ENCODE measurements at places on chromosomes 7 and 10. TPM values are rescaled to one million over a fixed set of nuclear protein-coding genes. Genes with fewer than 3 reads are reported as not detected.
A peak's percentile ranks its signal among the peaks of the same experiment; 100 is the strongest.

Gene AS3MT
- 0.43 TPM for total RNA-seq

Gene NEBL
- total RNA-seq: not detected

Gene GIMAP5
- 75.5 TPM for total RNA-seq

GRCh38 chr10:47356708-47357107 lies 8.5 kb downstream of the RBP3 start:
- no peak for DNase-seq

DNA sequence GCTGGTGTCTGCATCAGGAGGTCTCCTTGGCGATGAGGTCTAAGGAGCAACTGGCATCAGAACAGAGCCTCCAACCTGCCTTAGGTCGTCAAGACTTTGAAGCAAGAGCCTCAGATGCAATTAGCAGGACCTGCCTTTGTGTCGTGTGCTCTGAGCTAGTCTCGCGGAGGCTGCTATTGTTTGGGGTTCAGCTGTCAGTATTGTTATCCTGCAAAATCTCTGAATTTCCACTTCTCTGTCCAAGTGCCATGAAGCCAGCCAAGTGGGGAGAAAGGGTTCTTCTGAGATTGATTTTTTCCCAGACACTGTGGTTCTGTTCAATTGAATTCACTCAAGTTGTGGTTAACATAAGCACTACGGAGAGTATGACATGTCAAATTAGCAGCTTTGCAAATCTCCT lies 78.7 kb downstream of the ADARB2 start:
- no peak for DNase-seq

DNA sequence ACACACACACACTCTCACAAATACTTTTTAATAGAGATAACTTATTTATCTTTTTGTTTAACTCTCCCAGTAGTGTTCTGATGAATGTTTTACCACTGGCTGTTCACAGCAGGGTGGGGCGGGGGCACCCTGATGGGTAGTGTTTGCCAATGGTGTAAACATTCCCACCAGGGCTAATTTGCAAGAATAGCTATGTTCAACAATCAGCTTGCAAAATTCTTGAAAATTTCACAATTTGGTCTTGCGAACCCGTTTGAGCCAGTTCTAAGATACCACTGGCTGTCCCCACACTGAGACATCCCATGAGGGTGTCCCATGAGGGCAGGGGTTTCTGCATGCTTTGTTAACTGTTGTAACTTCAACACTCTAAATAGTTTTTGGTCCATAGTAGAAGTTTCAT lies 348.5 kb downstream of the CXCL12 start:
- no peak for DNase-seq

GRCh38 chr7:79524048-79524447 lies 70.6 kb upstream of the MAGI2 start:
- DNase-seq: no peak

- DNase-seq: peak; percentile 86
Observed at GRCh38 chr7:2477447-2478398, 1.5 kb upstream of the GRIFIN start.

- DNase-seq: no peak
Observed at GRCh38 chr10:14836208-14836607, 1.6 kb downstream of the CDNF start.

DNA sequence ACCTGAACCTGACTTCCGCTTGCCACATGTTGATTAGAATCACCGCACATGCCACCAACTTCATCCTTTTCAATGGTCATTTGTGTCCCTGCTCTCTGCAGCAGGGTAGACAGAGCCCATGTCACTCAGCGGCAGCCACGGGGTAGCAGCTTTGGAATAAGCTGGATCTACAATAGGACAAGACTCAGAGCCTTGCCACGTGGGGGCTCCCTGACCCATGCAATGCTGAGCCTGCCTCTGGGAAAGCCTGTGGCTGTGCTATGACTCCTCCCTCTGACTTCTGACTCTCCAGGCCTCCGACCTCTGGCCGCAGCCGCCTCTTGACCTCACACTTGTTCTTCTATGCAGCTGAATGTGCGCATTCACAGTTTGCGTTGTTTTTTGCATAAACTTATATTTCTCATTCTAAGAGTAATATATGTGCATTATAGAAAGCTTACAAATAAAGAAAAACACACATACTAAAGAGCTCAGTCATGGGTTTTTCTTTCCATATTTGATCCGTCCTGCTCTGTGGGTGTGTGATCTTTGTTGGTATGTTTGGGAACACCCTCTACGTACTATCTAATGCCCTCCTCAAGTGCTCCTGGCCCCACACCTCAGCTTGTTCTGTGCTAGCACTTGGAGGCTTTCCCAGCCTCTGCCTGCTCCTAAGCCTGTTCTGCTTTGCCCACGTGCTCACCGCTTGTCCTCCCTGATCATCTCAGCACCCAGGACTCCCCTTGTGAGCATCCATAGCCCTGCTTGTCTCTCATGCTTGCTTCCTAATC lies 198.0 kb upstream of the MKI67 start:
- no peak for DNase-seq

DNA sequence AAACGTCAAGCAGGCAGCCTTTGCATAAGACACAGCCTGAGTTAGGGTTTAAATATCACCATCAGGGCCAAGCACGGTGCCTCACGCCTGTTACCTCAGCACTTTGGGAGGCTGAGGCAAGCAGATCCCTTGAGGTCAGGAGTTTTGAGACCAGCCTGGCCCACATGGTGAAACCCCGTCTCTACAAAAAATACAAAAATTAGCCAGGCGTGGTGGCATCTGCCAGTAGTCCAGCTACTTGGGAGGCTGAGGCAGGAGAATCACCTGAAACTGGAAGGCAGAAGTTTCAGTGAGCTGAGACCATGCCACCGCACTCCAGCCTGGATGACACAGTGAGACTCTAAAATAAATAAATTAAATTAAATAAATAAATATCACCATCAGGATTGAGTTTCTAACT lies 33.0 kb downstream of the SRPK2 start:
- no peak for DNase-seq

Data from natural killer cell treated with Interleukin-12 subunit alpha and Interleukin-12 subunit beta and Interleukin-15 and Interleukin-18, amount 100 ng/mL, for 72 hours (primary cell).